Bladder microvascular endothelial cell (primary cell): ENCODE measurements at places on chromosomes 12 and 14. TPM values are rescaled to one million over a fixed set of nuclear protein-coding genes. Genes with fewer than 3 reads are reported as not detected.

The GNB3 gene
- total RNA-seq = 0.44 TPM in 1 of 2 replicates, not detected in the other

The TMCC3 gene
- total RNA-seq = 8.5 and 21.7 TPM in 2 replicates

The MIPOL1 gene
- 6.3 and 21.2 TPM in 2 replicates for total RNA-seq

The CLEC4E gene
- total RNA-seq = not detected in 2 replicates

The CSRP2 gene
- 12.3 and 21.1 TPM in 2 replicates for total RNA-seq

The ETFBKMT gene
- 2.3 and 2.8 TPM in 2 replicates for total RNA-seq
